NCI-H1105 treated with DMSO at 0.1 percent for 48 hours (cell line): ENCODE measurements at places on chromosomes 5 and 9.

GRCh38 chr5:78698191-78698791, 49.7 kb upstream of the LHFPL2 start:
- no peak for DNase-seq

DNA sequence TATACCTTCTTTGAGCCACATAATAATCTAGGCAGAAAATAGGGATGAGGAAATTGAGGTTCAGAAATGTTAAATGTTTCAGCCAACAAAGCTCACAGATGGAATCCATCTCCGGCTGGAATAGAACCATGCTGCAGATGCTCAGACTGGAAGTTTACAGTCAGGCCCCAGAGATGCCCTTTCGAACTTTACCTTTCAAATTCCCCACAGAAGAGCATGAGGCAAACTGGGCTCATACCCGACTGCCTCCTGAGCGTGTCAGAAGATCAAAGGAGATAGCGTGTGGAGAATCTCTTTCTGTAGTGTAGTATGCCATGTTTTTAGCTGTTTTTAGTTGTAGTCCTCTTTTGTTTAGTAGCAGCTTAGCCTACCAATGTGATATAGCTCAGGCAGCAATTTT, 72.0 kb upstream of the DAP start:
- no peak for DNase-seq

- DNase-seq: no peak
These were observed 118.6 kb downstream of the ADAMTS2 start for GRCh38 chr5:179226696-179227095.

- no peak for DNase-seq
These were observed 37.9 kb downstream of the GLRA1 start for GRCh38 chr5:151886546-151887275.

DNA sequence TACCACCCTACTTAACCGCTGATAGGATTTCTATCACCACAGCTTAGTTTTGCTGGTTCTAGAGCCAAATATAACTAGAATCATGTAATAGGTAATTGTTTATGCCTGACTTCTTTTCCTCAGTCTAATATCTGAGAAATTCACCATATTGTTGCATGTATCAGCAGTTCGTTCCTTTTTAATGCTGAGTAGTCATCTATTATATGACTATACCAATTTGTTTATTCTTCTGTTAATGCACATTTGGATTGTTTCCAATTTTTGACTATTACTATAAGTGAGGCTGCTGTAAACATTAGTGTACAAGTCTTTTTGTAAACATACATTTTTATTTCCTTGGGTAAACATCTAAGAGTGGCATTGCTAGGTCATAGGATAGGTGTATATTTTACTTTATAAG, 25.9 kb downstream of the CSNK1G3 start:
- DNase-seq: peak; percentile 45

GRCh38 chr5:55151923-55152842, 7.8 kb upstream of the GPX8 start:
- DNase-seq: no peak

DNA sequence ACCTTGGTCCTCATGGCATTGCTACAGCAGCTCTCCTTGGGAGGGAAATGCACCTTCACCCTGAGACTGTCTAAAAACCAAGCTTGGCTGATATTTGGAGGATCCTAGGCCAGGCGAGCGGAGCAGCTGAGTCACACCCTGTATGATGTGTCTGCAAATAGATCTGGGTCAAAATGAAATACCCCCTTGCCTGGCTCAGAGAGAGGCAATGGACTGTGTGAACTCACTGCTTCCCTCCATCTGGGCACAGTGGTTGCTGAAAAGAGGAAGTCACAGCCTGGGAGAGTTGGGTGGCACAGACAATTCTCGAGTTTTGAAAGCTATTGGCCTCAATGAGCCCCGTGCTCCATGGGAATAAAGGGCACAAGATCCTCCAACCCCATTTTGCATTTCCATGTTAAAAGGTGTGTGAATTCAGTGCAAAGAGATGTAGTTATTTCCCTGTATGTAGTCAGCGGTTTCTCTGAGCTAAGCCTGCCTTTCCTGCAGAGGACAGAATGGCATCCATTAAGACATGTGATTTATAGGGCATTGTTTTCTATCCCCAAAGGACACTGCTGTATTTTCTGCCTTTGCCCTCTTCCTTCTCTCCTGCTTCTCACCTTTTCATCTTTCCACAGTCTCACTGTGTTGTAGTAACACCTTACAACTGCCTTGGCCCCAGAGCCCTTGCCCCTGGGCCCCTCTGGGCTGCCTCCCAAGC, 177.2 kb downstream of the GADD45G start:
- DNase-seq: no peak

- DNase-seq: peak; percentile 67
These were observed 3.1 kb upstream of the RGMB start for GRCh38 chr5:98770209-98770910.

- DNase-seq: peak; percentile 59
These were observed 10.6 kb downstream of the GRIN3A start for GRCh38 chr9:101727612-101728524.
